ENCODE measurements at places on chromosomes 1 and 21.
A peak's percentile ranks its signal among the peaks of the same experiment; 100 is the strongest.

DNA sequence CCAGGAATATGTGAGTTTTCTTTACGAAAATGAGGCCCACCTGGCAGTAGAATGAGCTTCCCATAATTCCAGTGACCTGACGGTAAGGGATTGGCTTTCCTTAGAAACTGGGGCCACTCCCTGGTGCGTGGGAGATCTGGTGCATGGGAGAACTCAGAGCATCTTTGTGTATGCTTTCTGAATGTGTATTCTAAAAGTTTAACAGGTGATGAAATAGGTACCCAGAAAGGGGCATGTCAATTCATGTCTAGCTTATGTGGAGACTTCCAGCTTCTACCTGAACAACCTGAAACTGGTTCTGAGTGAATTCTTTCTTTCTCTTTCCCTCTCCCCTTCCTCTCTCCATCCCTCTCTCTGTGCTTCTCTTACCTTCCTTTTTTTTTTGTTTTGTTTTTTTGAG is 15.2 kb upstream of the FCRLA start:
- DNase-seq: no peak

DNA sequence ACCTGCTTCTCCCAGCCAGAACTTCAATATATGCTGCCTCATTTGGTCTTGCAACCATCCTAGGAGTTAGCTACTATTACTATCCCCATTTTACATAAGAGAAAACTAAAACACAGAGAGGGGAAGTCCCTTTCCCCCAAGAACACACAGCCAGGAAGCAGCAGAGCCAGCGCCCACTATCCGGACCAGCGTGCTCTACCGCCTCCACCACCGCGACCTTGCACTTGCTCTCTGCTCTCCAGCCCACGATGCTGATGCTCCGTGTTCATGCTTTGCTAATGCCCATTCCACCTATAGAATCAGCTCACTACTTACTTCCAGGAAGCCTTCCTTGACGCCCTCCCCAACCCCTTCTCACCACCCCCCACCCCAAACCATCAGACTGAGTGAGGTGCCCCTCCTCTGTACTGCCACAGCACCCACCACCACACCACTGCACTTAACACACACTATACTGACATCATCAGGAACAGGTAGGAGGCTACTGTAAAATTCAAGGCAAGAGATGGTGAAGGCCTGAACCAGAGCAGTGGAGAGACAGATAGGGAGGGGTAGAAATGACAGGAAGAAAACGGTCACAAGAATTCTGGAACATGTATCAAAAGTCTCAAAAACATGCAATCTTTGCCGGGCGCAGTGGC is 9.4 kb downstream of the TMEM53 start:
- no peak for DNase-seq

- no peak for DNase-seq
Observed at GRCh38 chr1:203124011-203124410, 3.5 kb upstream of the ADORA1 start.

GRCh38 chr1:183121609-183122008 is 64.5 kb upstream of the LAMC2 start:
- no peak for DNase-seq

GRCh38 chr1:170407138-170407537 is 124.8 kb upstream of the GORAB start:
- no peak for DNase-seq

DNA sequence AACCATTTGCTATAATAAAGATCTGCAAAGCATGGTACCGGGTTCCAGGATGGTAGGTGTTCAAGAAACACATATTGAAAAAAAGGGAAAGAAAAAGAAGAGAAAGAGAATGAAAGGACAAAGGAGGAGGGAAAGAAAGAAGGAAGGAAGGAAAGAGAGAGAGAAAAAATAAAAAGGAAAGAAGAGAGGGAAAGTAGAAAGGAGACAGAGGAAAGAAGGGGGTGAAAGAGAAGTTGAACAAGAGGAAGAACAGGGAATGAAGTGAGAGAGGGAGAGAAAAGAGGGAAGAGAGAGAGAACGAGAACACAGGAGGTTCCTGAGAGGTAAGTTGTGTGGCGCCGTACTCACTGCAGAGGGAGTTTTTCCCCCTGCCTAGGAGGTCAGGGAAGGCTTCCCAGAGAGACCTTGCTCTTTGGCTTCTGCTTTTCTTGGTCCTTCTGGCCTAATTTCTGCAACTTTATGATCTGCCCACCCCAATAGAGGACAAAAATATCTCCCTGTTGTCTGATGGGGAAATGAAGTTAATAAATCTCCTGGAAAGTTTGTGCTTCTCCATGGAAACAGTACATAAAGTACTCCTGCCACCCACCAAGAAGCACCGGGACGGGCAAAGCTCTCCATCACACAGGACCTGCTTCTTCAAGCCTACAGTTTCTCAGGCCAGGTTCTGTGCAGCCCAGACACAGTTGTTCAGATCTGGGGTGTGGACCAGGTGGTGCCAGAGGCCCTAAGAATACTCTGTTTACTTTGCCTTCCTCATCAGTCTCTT is 124.8 kb downstream of the ROR1 start:
- DNase-seq: no peak

DNA sequence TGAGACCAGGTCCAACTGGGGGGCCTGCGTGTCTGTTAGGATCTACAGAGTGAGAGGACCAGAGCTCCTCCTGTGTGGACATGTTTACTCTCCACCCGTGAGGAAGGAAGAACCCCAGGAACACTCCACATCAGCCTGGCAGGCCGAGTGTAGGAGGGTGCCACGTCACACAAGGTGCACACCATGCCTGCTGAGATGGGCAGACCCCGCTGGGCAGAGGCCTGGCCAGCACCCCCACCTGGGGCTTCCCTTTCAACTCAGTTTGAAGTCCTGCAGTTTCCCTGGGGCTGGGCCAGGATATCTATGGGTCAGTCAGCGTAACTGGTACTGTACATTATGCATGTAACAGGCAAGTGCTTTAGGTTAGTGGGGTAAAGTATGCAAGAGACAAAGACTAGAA is 30.1 kb upstream of the PCBP3 start:
- DNase-seq: no peak

DNA sequence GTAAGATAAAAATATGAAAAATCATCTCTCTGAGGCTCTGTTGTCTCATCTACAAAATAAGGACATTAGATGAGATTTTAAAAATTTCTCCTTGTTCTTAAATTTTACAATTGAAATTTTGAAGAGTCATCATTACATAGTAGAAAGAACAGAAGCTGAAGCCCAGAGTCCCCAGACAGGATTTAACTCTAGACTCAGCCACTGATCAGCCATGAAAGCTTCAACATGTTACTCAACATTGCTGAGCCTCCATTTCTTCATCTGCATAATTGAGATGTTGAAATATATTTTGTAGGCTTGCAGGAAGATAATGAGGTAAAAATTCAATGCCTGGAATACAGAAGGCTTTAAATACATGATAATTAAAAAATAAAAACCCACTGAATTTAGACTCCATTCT is 633.3 kb downstream of the LMO4 start:
- DNase-seq: no peak

GRCh38 chr1:47797575-47797974 is 199.6 kb downstream of the TRABD2B start:
- DNase-seq: no peak

DNA sequence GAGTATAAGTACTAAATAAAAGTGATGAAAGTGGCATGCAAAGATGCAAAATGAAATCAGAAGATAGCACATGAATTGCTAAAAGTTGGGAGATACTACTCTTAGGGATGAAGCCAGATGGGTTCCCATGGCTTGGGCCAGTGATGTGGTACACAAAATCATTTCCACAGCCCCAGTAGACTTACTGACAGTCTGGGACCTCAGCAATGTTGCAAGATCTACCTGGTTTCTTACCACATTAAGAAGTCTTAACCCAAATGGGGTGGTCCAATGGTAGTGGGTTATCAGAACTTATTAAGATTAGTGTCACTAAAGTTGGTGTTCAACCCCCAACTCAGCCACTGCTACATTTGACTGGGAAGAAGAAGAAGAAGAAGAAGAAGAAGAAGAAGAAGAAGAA is 227.7 kb upstream of the IRF2BP2 start:
- DNase-seq: no peak

- DNase-seq: peak; percentile 92
Observed at GRCh38 chr1:34597877-34598514, 156.9 kb upstream of the GJB5 start.

GRCh38 chr1:75502776-75503175 is 108.1 kb downstream of the SLC44A5 start:
- no peak for DNase-seq

- DNase-seq: no peak
Observed at GRCh38 chr1:158496374-158496773, 24.4 kb downstream of the OR10R2 start.

DNA sequence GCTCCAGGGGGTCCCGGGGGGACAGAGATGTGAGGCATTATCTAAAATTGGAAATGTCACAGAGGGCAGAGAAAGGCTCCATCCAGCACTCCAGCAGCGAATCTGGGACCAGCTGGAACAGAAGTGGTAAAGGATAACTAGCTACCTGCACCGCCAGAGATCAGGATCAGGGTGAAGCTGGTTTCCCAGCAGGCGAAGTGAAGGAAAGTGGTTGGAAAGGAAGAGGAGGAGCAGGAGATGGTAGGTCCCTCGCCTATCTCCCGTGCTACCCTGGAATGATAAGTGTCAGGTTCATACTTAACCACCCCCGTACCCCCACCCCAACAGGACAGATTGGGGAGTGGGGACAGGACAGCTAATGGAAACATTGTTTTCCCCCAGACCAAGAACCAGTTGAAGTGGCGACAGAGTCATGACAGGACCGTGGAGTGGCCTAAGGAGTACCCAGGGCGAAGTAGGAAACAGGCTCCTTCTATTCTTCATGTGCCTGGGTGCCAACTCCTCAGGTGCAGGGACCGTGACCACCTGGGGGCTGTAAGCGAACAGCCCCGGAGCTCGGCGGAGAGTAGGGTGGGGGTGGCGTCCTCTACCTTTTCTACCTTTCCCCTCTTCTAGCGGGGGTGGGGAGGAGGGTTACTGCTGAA is 717 bp downstream of the B4GALT3 start:
- DNase-seq: no peak

GRCh38 chr1:16241221-16241708 is 4.3 kb upstream of the CPLANE2 start:
- DNase-seq: no peak

DNA sequence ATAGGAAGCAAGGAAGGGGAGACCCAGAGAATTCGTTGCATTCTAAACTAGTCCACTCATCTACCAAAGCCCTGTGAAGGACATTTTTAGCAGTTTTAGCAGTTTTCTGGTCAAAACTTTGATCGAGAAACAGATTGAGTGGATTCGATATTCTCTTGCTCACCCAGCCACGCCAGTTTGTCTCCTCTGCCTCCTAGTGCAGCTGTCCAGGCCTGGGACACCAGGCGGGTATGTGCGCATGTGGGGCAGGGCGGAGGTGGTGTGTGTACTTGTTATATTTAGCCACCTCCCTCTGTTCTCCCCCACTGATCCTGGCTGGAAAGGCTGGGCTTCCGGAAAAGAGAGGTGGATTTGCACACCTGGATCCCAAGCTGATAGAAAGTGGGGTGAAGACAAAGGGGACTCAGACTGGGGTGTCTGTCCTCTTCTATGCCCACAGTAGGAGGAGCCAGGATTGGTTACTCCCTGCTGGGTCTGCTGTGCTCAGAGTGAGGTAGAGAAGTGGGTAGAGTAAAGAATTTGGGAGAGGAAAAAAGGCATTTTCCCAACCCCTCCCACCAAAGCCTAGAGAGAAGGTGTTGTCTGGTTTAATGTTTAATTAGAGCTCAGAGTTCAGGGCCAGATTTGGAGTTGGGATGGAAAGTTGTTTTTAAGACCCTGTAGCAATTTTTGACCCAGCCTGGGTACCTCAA is 3.8 kb downstream of the LMNA start:
- no peak for DNase-seq

All from endothelial cell (in vitro differentiated cells).